ENCODE measurements at places on chromosomes 3 and 15.

GRCh38 chr3:17431004-17431403 is 311.4 kb downstream of the TBC1D5 start:
- DNase-seq = peak; percentile 72

- DNase-seq = peak; percentile 53
These were observed 12.9 kb downstream of the PCYT1A start for GRCh38 chr3:196274585-196274984.

DNA sequence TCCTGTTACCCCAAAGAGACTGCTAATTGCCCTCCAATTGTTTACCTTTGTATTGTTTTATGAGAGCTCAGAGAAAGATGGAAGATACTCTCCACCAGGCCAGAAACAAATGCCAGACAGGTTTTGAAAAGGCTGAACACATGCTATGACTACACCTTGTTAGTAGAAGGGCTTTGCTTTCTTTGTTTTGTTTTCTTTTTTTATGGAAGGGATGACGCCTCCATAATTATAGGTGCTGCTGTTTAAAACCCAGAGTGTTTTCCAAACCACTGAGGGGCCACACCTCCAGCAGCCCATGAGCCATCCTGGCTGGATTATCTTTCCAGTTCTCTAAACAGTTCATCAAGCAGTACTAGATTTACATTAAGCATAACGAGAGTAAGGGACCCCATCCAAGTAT is 5.6 kb upstream of the FOXP1 start:
- DNase-seq = no peak

DNA sequence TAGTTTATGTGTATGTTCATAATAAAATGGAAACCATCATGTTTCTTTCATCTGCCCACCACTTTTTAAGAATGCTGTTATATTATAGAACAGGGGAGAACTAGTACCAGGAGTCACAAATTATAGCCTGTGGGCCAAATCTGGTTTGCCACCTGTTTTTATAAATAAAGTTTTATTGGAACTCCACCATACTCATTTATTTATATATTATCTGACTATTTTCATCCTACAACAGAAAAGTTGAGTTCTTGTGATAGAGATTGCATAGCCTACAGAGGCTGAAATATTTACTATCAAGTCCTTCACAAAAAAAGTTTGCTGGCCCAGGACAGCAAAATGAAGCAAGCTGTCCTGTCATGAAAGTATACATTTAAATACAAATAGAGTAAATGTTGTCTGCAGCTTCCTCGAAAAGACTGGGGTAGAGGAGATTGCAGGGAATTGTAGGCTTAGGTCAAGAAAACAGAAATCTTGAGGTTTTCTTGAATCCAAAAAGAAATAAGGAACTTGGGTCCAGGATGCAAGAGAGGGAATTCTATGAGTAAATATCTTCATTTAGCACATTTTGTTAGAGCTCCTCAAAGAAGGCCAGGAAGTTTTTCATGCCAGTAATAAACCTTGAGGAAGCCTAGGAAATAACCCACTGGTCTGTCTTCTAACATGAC is 41.1 kb downstream of the FILIP1L start:
- DNase-seq = no peak

GRCh38 chr3:157533298-157534070 is 30.3 kb upstream of the VEPH1 start:
- DNase-seq = peak; percentile 85

DNA sequence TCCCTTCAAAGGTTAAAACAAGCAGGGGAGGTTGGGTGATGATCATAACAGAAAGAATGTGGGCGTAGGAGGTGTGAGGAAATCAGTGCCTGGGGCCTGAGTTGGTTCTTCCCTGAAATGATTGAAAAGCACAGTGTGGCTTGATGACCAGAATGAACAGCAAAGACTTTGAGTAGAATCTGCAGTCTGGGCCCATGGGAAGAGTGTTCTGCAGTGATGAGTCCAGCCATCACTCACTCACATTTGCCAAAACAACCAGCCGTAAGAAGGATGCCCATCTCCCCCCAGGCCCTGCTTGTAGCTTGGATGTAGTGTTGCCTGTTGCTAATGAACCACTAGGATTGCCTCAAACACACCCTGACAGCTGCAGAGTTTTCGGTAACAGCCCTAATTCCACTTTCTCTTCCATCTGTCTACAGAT is 67.9 kb downstream of the VGLL3 start:
- peak; percentile 92 for DNase-seq
